ENCODE measurements at places on chromosomes 7 and 10.
A peak's percentile ranks its signal among the peaks of the same experiment; 100 is the strongest.

- H3K36me3 ChIP-seq = no peaks in the 10 kb centered on the region
- H3K27ac ChIP-seq = no peak overlapping the region
- no peak overlapping the region for H3K4me3 ChIP-seq
- DNase-seq = no peak
- peaks cover 71% of the 10 kb centered on the region for H3K27me3 ChIP-seq
- peaks cover 3% of the 10 kb centered on the region for H3K4me1 ChIP-seq
These were observed 4.1 kb downstream of the NEUROD6 start for GRCh38 chr7:31336202-31337001.

DNA sequence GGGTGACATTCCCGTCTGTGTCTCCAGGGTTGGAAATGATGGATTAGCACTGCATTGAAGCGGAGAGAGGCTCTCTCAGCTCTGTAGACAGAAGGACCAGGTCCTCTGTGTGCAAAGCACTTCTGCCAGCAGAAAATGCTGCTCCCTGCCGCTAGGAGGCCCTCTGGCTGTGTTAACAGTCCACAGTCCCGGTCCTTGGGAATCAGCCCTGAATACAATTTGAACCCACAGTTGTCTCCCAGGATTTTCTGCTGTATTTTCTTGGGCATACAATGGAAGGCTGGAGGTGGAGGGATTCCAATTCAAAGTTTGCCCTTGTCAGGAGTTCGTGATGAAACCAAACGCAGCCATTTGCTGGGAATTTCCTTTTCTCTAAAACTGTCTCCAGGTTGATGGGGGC, 205.2 kb downstream of the GLRX3 start:
- H3K4me1 ChIP-seq = no peaks in the 10 kb centered on the region
- no peak overlapping the region for H3K4me3 ChIP-seq
- no peak overlapping the region for H3K27ac ChIP-seq
- no peak for DNase-seq

GRCh38 chr10:94878649-94879048, 59.8 kb upstream of the CYP2C9 start:
- no peaks in the 10 kb centered on the region for H3K4me1 ChIP-seq
- peaks cover 10% of the 10 kb centered on the region for H3K27me3 ChIP-seq
- no peak for DNase-seq
- H3K4me3 ChIP-seq = no peak overlapping the region
- H3K36me3 ChIP-seq = no peaks in the 10 kb centered on the region
- no peak overlapping the region for H3K27ac ChIP-seq

DNA sequence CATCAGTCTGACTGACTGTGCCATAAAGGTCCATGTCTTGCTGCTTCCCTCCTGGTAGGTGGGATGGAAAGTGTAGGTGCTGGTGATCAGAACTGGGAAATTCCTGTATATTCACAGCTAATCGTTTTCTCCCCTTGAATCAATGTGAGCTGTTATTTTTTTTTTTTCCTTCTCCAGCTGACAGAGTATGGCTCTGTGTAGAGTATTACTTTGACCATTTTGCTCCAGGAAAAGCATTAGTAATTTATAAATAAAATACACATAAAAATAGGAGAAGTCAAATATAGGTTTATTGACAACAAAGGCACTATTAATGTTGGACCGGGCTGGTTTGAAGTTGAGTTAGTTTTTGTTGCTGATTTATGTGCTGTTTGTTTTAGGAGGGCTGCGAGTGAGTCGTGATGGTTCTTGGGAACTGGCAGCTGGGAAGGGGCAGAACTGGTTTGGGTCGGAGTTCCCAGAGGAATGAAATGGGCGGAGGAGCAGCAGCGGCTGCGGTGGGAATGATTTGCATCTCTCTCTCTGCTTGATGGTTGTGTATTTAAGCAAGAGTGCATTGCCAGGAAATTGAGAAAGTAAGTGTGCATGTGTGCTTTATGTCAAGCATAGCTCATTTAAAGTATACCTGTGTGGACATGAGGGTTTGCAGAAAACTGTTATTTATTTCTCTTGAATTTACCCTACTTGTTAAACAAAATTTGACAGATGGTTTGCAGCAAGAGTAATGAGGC, 80.9 kb downstream of the LRMDA start:
- peak overlapping the region; percentile 17 for H3K4me3 ChIP-seq
- peaks cover 24% of the 10 kb centered on the region for H3K27me3 ChIP-seq
- H3K27ac ChIP-seq = no peak overlapping the region
- peaks cover 3% of the 10 kb centered on the region for H3K36me3 ChIP-seq

DNA sequence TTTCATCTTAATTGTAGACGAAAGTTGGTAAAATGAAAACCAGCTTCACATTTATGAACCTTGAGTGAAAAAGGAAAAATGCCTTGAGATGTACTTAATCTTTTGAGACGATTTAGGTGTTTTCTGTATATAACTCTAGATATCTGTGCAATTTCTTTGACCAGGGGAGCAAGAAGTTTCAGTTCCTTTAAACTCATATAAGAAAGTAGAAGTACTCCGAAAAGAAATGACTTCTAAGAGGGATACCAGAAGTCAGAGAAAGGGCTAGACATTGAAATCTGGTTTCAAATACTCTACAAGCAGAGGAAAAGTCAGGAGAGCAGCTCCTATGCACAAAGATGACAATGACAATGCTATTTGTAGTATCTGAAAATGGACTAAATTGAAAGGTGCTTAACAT, 303.7 kb downstream of the BAMBI start:
- H3K4me3 ChIP-seq = no peak overlapping the region
- H3K36me3 ChIP-seq = no peaks in the 10 kb centered on the region
- no peak overlapping the region for H3K27ac ChIP-seq
- H3K27me3 ChIP-seq = no peaks in the 10 kb centered on the region

DNA sequence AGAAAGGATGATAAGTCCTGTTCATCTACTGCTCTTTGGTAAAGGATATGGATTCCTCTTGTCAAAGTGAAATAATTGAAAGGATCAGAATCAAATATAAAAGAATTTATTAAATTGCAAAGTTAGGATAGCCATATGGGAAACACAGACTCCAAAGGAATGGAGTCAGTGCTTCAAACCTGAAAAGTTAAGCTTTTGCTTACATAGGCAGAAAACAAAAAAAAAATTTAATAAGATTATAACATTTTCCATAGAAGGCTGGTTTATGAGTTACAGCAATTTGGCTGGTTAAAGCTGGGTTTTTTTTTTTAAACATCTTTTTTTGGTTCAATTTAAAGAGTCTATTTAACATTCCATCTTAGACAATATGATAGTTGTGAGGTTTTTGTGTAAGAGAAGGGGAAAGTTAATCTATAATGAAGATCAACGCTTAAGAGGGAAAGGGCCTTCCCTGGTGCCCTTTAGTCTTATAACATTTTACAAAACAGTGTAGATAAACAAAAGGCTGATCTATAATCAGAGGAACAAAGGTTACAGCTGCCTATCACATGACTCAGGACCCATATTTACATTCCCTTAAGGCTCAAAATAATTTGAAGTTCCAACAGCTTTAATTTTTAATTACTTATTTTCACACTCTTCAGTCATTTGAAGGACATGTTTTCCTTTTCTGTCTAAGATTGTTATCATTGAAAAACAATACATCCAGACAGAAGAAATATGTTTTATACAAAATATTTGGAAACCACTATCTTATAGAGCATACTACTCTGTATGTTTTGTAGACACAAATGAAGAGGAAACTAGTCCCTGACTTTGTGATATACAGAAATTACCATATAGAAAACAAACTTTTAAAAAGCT, 234.3 kb upstream of the MBL2 start:
- H3K4me1 ChIP-seq = no peaks in the 10 kb centered on the region
- H3K27me3 ChIP-seq = no peaks in the 10 kb centered on the region
- H3K36me3 ChIP-seq = no peaks in the 10 kb centered on the region

DNA sequence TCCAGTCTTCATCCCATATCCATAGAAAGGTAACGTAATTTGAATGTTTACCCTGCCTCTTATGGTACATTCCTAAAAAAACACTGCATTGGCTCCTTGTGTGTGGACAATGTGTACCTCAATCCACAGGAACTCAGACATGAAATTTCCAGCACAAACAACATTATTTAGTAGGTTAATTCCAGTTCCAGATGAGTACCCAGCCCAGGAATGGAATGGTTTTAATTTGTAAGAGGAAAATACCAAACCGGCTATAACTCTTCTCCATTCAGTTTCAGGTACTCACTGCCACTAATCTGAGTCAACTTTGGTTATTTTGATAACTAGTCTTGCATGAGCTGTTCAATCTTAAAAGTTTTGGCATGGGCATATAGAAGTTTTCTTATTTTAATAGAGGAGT, 39.0 kb downstream of the TFPI2 start:
- H3K36me3 ChIP-seq = no peaks in the 10 kb centered on the region
- no peak overlapping the region for H3K4me3 ChIP-seq
- DNase-seq = no peak
- H3K27ac ChIP-seq = no peak overlapping the region
- peaks cover 2% of the 10 kb centered on the region for H3K4me1 ChIP-seq

DNA sequence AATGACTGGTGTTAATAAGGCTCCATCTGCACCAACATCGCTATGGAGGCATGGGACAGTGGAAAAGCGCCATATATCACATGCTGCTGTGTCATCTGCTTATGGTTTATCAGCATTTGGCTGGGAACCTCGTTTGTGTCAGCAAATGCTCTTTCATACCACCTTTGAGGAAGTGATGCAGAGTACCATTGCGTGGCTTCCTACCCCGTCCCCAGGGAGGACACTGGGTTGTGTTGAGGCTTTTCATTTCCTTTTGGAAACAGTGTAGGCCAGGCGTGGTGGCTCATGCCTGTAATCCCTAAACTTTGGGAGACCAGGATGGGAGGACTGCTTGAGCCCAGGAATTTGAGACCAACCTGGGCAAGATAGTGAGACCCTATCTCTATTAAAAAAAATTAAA, 6.8 kb downstream of the TACR2 start:
- H3K36me3 ChIP-seq = no peaks in the 10 kb centered on the region
- H3K27ac ChIP-seq = no peak overlapping the region
- peaks cover 28% of the 10 kb centered on the region for H3K4me1 ChIP-seq
- no peaks in the 10 kb centered on the region for H3K27me3 ChIP-seq
- no peak overlapping the region for H3K4me3 ChIP-seq
- peak; percentile 25 for DNase-seq

DNA sequence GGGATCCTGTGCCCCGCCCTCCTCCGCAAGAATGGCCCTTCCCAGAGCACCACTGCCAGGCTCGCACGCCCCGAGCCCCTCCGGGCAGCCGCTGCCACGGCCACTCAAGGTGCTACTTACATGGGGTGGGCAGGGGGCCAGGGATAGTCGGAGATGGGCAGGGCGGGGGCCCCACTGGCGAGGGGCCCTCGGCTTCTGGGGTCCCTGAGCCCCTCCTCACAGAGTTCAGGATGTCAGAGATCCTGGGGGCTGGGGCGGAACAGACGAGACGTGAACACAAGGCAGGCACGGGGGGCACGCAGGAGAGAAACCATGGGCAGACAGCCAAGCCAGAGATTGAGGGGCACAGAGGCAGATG, 25.6 kb downstream of the YKT6 start:
- H3K27me3 ChIP-seq = peaks cover 12% of the 10 kb centered on the region
- H3K4me1 ChIP-seq = no peaks in the 10 kb centered on the region
- no peak overlapping the region for H3K4me3 ChIP-seq
- no peak overlapping the region for H3K27ac ChIP-seq
- peak; percentile 73 for DNase-seq

DNA sequence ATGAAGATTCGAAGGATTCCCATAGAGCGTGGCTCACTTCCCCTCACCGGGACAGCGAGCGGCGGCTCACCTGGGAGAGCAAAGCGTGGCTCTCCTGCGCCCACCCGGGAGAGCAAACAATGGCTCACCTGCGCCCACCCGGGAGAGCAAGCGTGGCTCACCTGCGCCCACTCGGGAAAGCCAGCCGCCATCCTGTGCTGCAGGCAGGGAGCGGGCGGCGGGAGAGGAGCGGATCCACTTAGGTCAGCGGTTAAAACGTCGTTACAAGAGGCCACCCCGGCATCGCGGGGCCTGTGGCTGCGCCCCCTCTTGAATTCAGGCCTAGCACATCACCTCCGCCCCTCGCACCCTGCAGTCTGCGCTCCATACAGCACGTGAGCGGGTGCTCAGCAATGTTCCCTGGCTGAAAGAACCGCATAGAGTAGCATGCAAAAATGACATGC, 461 bp upstream of the FIGNL1 start:
- H3K27me3 ChIP-seq = peaks cover 19% of the 10 kb centered on the region
- peaks cover 18% of the 10 kb centered on the region for H3K4me1 ChIP-seq
- peaks cover 3% of the 10 kb centered on the region for H3K36me3 ChIP-seq
- peak overlapping the region; percentile 29 for H3K27ac ChIP-seq
